ENCODE measurements at places on chromosomes 5 and 9. TPM values are rescaled to one million over a fixed set of nuclear protein-coding genes. Genes with fewer than 3 reads are reported as not detected.

Gene F12
- 7.1 TPM for total RNA-seq

Gene CLIC3
- not detected for total RNA-seq

Gene BSPRY
- 5.6 TPM for total RNA-seq

Gene SPTAN1
- 151 TPM for total RNA-seq

Gene BOD1
- total RNA-seq, result 26.9 TPM

Gene COL27A1
- 0.10 TPM for total RNA-seq

Gene FGF10
- total RNA-seq, result not detected

Data from GM12878 (cell line).